ENCODE measurements at places on chromosomes 2 and 18. TPM values are rescaled to one million over a fixed set of nuclear protein-coding genes. Genes with fewer than 3 reads are reported as not detected.

DNA sequence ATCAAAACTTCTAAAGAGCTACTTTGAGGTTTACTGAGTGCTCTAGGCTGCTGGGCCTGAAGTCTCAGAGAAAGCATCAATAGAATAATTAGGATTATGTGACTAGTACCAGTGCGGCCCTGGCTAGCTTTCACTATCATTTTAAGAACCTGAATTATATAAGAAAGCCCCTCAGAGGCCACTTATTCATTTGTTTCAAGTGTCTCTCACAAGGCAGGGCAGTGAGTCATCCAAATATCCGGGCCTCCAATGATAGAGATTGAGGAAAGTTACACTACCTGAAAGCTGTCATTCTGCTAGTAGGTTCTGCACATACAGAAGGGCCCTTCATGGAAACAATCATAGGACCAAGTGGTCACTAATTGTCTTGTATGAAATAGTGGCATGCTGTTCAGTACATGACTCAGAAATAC lies 193.1 kb downstream of the L3MBTL4 start:
- DNase-seq = no peak
- peaks cover 15% of the 10 kb centered on the region for H3K36me3 ChIP-seq
- peaks cover 6% of the 10 kb centered on the region for H3K4me1 ChIP-seq
- H3K27ac ChIP-seq = no peak overlapping the region
- no peak overlapping the region for H3K4me3 ChIP-seq

GRCh38 chr18:62450175-62450545 lies 72.7 kb upstream of the ZCCHC2 start:
- no peak overlapping the region for H3K4me3 ChIP-seq
- no peaks in the 10 kb centered on the region for H3K27me3 ChIP-seq
- no peaks in the 10 kb centered on the region for H3K4me1 ChIP-seq
- H3K27ac ChIP-seq = no peak overlapping the region
- DNase-seq = no peak
- no peaks in the 10 kb centered on the region for H3K36me3 ChIP-seq

Gene RAB6C
- total RNA-seq = 0.16 TPM

Gene CXXC1
- total RNA-seq = 81.3 TPM

Gene MAT2A
- 263 TPM for total RNA-seq

Gene IL1R2
- not detected for total RNA-seq

Gene COL3A1
- total RNA-seq = 7,584 TPM

Measured in mesothelial cell of epicardium (in vitro differentiated cells).